ENCODE measurements at places on chromosomes 6 and 20.

DNA sequence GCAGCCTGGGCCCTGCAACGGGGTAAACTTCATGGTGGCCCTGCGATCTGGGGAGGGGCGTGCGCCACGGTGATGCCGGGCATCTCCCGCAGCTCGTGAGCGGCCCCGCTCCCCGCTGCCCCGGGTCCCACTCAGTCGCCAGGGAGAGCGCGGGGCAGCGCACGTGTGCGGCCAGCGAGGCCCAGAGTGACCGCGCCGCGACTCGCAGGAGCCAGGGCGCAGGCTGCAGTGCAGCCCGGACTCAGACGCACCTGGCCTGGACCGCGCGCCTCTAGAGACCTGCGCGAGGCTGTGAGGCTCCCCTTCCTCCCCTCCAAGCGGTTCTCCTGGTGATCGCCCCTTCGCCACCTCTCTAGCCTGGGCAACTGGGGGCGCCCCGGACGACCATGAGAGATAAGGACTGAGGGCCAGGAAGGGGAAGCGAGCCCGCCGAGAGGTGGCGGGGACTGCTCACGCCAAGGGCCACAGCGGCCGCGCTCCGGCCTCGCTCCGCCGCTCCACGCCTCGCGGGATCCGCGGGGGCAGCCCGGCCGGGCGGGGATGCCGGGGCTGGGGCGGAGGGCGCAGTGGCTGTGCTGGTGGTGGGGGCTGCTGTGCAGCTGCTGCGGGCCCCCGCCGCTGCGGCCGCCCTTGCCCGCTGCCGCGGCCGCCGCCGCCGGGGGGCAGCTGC is 652 bp downstream of the BMP6 start:
- DNase-seq, result peak; percentile 5

DNA sequence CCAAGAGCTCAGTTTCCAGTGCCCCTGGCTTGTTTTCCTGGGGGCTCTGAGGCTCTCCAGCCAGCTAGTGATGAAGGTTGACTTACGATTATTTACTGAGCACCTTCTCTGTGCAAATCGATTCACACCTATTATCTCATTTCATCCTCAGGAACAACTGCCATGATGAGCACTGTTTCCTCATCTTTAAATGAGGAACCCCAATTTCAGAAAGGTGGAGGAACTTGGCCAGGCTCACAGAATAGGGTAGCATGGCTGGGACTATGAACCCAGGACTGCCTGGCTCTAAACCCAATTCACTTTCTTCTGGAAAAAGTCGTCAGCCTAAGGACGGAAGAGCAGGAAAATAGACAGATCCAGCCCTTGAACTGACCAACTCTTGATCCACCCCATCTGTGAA is 3.5 kb upstream of the BPI start:
- no peak for DNase-seq

- DNase-seq, result no peak
These were observed 34.9 kb downstream of the GPLD1 start for GRCh38 chr6:24454452-24454851.

- no peak for DNase-seq
These were observed 73.3 kb downstream of the SLC22A23 start for GRCh38 chr6:3383525-3383924.

- no peak for DNase-seq
These were observed 10.6 kb downstream of the TEAD3 start for GRCh38 chr6:35486005-35486925.

GRCh38 chr20:969868-970267 is 32.2 kb downstream of the RSPO4 start:
- DNase-seq, result no peak

- DNase-seq, result peak; percentile 8
These were observed 348.1 kb downstream of the CDC5L start for GRCh38 chr6:44735630-44735963.

GRCh38 chr20:23874747-23875146 is 4.8 kb downstream of the CST5 start:
- DNase-seq, result no peak

DNA sequence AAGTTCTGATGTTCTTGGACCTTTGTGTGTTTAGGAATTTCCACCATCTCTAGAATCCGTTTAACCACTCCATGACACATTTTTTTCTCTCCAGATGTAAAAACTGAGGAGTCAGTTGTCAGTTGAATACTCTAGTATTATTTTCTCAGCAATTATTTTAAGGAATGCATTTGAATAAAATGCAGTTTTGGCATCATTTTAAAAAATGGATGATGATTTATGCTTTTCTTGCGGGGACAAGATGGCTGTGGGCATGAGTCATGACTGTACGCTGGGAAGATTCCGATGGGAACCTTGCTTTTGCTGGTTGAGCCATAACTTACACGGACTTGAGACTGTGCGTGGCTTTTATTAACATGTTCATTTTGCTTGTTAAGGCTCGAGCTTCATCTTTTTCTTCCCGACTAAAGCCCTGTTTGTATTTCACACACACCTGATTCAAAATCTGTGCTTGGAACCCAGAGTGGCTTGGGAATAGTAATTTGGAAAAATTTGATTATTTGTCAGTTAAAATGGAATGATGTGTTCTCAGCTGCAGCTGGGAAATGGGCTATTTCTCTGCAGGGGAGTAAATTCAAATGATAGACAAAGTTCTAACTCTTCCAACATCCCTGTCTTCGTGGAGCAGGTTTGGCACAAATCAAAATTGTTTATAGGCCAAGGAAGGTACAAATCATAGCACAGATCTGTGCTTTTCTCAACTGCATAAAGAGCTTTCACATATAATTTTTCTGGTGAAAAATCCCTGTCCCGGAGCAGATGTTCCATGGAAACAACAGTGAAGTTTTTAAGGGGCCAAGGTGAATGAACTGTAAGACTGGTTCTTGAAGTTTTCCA is 470.5 kb upstream of the JAG1 start:
- DNase-seq, result no peak

DNA sequence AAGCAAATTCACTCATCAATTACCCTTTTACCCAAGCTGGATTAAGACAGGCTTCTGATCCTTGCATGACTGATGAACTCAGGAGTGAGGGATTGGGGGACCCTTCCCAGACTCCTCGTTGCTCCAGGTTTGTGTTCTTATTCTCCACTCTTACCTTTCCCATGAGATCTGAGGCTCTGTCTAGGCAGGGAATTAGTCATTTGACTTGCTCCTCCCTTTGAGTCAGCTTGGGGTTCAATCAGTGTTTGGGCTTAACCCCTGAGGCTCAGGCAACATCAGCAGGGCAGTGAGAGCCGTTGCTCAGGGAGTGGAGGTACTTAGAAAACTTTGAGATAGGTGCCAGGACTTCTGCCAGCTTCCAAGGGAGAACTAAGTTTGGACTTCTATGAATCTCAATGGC is 20.7 kb upstream of the TOX2 start:
- DNase-seq, result no peak

DNA sequence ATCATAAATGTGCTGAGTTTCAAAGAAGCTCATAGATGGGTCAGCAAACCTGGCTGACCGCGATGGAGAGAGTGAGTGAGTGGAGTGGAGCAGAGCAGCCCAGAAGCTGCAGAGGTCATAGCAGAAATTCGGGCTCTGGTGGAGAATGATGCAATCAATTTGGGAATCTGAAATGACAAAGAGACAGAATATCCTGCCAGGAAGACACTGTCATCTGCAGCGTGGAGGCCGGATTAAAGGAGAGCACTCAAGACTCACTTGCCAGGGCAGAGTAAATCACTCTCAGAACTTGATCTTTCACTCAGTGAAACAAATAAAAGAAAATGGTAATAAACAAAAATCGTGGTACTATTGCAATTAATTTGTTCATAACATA is 109.6 kb upstream of the RREB1 start:
- DNase-seq, result no peak

DNA sequence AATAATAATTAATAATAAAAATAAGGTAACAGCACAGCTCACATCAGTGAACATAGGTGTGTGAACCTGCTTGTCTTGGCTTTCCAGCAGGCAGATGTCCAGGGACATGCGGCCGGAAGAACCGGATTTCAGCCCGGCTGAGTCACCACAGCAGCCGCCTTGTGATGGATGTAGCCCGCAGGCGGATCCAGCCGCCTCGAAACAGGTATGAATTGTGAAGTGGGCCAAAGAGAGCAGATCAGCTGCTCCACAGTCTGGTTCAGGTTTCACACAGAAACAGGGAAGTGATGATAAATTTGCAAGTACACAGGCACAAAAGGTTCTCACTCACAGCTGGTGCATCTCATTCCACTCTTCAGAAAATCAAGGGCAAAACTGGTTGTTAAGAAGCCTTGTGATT is 55.1 kb downstream of the ID4 start:
- DNase-seq, result no peak

- no peak for DNase-seq
These were observed 17.7 kb downstream of the CST8 start for GRCh38 chr20:23508449-23509229.

- no peak for DNase-seq
These were observed 4.2 kb downstream of the PRRT1 start for GRCh38 chr6:32147401-32148132.

DNA sequence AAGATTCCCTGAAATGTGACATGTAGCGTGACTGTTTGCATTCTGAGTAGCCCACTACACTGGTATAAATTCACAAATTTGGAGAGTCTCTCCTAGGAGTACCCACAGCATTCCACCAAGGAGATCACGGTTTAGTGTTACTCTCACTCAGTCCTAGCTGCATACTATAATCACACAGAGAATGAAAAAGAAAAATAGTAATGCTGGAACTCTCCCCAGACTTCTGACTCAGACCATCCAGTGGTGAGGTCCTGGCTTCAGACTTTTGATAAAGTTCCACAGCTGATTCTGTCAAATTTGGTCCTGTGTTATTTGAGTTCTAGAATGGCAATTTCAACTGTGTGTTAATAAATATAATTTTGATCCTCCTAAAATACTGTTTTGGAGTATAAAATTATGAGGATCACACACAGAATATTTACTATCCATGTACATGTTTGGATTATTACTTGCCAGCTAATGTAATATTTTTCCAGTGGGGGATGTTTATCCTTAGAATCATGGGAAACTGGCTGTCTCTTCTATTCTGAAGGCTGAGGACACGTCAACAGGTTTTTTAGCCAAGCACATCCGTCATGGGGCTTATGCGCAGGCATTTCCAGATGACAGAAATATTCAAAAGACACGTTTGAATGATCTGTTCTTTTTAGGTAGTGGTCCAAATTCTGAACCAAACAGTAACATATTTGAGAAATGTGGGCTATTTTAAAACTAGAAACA is 5.1 kb upstream of the KIAA0408 start:
- DNase-seq, result no peak

DNA sequence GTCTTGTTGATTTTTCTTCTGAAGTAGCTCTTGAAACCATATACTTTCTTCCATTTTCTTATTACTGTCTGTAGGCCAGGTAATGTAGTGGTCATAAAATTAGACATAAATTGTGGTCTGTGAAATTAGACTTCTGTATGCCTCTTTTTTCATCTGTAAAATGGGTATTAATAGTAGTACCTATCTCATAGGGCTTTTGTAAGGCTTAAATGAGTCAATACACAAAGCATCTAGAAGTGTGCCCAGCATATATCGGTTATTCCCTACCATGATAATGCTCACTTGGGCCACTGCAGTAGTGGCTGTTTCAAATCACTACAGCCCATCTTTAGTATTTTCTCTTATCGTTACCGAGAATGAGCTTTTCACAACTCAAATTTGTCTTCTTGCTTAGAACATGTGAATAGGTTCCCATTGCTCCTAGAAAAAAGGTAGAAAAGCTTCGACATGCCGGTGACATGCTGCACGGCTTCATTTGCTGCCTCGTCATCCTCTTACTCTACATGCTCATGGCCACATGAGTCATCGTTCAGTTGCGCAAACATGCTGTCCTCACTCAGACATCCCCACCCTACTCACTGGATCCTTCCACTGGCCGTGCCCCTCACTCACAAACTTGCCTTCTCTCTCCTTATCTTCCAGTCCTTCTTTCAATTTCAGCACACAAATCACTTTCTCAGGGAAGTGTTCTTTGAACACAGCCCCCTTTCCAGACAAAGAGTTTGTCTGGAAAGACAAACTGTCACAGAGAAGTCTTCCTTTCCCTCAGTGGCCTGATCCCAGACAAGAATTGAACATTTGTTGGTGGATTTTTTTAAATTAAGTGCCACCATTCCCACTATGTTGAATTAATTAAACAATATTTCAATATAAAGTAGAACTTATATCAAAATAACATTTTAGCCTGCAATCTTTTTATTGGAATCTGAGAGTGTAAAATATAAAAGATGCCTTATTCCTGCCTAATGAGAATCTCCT is 32.2 kb upstream of the ERVFRD-1 start:
- DNase-seq, result peak; percentile 12

DNA sequence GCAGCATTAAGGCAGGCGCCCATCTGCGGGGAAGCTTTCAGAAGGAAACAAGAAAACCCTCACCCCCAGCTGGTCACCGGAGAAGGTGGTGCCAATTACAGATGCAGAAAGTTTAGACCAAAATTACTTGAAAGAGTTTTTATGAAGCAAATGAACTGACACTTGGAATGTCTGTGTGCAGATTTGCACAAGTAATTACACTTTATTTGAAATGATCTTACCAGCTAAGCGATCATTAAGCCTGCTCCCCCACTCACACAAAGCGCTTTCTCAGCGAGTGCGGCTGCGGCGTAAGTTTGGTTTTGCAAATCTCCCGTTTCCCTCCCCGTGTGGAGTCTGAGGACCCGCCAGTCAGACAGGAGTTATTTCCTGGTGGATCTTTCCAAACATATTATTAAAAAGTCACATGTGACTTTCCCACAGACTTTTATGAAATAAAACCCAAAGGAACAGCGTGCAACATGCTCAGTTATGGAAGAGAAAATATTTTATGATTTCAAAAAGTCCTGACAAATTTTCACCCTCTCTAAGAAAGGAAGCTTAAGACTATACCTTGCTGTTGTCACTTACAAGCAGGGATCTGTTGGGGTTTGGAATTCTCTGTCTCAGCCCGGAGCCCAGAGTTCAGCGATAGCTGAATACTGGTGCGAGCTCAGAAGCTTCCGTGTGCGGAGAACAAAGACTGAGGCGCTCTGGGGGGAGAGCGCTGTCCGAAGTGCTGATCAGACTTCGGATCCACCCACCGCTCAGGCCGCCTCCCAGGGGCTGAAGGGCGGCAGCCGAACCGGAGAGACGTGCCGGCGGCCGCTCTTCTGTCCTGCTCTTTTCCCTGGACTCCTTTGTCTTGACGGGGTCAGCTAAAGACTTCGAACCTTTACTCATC is 2.7 kb upstream of the MYT1 start:
- peak; percentile 21 for DNase-seq

DNA sequence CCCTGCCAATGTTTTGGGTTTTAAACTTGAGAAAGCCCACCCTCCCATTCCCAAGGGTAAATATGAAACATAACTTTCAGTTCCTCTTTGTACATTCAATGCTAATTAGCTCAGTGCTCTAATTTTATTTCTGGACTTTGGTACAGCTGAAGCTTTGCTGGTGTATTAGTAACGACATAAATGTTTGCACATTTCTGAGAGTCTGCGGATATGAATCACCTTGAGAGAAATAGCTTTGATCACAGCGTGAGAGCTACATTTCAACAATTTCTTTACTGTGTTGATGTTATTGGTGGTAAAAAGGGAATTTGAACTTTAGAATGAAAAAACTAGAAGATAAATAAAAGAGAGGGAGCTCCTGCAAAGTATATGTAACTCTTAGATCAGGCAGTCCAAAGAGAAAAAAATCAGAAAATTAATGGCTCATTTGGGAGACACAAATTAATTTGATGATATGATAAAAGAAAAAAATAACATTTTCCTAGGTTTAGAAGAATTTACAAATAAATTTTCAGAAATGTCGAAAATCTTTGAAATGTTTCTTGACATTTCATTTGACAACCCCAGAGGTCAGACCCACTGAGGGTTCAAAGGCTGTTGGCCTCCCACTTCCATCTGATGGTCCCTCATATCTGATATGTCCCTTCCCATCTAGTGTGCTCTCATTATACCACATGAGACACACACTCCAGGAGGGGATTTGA is 38.5 kb upstream of the CAP2 start:
- DNase-seq, result no peak

Measured in activated T-cell treated with anti-CD3 and anti-CD28 coated beads for 48 hours (primary cell).